ENCODE measurements at places on chromosomes 1 and 21.

- no peak for DNase-seq
Observed at GRCh38 chr1:152970495-152970894, at the start of gene SPRR4. TSS of gene SPRR4 (plus strand) at chr1:152970648. CDS start at chr1:152971891, 1,243 bp downstream.

GRCh38 chr1:71831646-71832045, 450.7 kb downstream of the NEGR1 start:
- DNase-seq: no peak

- DNase-seq: no peak
Observed at GRCh38 chr21:39182484-39183271, 573 bp downstream of the PSMG1 start.

- no peak for DNase-seq
Observed at GRCh38 chr1:235442788-235443429, 61.3 kb downstream of the B3GALNT2 start.

- DNase-seq: no peak
Observed at GRCh38 chr1:58949551-58950220, 165.8 kb upstream of the JUN start.
